CD8-positive, alpha-beta T cell (primary cell): ENCODE measurements at places on chromosomes 3 and 15. TPM values are rescaled to one million over a fixed set of nuclear protein-coding genes. Genes with fewer than 3 reads are reported as not detected.
A peak's percentile ranks its signal among the peaks of the same experiment; 100 is the strongest.

- no peak for DNase-seq
These were observed 743.7 kb upstream of the NECTIN3 start for GRCh38 chr3:110327870-110328269.

The C3orf70 gene
- total RNA-seq = not detected

The TLR9 gene
- not detected for total RNA-seq

DNA sequence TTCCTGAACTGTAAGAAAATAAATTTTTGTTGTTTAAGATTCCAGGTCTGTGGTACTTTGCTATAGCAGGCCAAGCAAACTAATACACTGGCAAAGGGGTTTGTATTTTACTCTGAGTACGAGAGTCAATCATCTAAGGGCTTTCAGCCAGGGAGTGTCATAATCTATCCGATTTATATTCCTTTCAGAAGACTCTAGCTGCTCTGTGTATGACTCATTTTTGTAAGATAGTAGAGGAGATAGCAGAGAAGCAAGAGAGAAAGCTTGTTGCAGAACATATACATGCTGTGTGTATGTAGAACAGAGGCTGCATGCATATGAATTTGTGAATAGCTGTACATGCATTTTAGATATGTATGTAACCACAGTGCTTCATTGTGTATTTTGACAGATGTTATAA lies 577.9 kb upstream of the EPHA6 start:
- DNase-seq = no peak

DNA sequence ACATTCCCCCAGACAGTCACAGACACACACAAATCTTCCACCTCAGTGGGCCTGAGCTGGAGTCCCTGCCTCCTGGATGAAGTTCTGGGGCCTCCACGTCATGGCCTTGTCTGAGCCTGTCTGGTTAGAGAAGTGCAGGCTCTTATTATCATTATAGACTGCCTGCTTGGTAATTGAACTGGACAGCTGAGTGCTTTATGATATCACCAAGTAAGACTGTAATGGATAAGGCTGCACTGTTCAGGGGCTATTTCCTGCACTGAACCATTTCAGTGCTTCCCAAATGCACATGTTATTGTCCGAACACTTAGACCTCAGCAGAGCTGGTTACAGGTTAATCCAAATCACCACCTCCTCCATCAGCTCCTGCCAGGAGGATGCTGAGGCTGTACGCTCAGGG lies 8.7 kb upstream of the ST6GAL1 start:
- no peak for DNase-seq

- no peak for DNase-seq
These were observed 119.2 kb upstream of the TP63 start for GRCh38 chr3:189512039-189512438.

The DHFR2 gene
- total RNA-seq = 1.4 TPM

- no peak for DNase-seq
These were observed 209.2 kb upstream of the CDIN1 start for GRCh38 chr15:36370051-36370730.

- DNase-seq = no peak
These were observed 111.2 kb downstream of the XXYLT1 start for GRCh38 chr3:195159814-195160165.

- DNase-seq = no peak
These were observed 9.5 kb downstream of the CA12 start for GRCh38 chr15:63372018-63372705.

The CPLX3 gene
- 0.19 TPM for total RNA-seq

DNA sequence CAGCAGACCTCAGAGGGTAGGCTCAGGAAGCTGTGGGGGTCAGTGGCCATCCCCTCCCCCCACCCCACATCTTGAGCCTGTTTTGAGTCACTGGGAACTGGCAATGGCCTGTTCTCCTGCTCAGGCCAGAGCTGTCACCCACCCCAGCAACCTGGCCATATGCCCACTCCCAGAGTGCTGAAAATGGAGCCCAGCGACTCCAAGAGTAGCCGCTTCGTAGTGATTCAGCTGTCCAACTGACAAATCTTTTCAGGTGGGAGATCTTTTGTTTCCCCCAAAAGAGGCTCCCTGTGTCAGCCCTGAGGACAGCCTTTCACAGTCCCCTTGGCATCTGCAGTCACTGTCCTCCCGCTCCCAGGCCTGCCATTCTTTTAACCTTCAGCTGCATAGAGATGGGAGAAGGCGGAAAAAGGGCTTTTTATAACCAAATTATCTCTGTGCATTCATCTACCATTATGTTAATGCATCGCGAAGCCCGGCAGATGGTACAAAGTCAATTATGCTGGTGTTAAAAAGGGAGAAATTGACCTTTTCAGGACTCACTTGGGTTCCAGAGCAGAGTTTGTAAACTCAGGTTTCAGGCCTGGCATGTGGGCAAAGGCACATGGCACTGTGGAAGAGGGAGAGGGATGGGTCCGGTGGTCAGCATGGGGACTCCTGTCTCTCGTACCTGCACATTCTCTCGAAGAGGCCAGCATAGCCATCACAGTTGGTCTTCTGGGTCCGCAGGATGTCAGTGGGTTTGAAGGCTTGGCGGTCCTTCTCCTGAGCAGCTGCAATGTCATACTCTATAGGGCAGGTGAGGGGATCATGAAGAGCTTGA lies 32.1 kb downstream of the KY start:
- no peak for DNase-seq

DNA sequence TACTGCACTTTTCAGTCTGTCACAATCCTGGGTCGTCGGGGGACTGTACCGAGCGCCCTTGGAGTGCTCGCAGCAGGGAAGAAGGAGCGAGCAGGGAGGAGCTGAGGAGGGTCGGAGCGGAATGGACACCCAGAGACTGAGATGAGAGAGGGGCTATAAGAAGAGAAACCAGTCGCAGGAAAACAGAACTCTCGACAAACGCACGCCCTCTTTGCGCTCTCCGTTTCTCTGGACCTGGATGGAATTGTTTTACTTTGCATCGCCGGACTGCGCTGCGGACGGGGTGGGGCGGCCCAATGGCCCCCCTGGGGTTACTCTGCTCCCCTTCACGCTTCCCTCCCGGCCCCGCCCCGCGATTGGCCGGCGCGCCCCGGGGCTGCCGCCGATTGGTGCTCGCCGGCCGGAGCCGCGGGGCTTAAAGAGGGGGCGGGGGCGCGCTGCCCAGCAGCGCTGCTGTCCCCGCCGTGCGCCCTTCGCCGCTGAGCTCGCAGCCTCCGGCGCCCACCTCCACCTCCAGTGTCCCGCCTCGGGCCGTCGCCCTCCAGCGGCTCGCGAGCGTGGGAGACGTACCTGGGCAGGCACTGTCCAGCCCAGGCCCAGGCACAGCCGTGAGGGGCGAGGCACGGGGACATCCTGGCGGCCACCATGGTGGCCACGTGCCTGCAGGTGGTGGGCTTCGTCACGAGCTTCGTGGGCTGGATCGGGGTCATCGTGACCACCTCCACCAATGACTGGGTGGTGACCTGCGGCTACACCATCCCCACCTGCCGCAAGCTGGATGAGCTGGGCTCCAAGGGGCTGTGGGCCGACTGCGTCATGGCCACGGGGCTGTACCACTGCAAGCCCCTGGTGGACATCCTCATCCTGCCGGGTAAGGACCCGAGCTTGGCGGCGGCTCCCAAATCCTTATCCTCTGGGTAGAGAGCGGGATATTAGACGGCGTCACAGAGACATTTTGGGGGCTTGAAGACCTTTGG lies at the start of gene CLDN11:
Gene CLDN11 (plus strand): TSS at position 447 of the 977 bp plus-strand sequence. CDS start 199 bp downstream, at position 646.
- no peak for DNase-seq

GRCh38 chr3:54146506-54147239 lies 24.3 kb downstream of the CACNA2D3 start:
- no peak for DNase-seq

DNA sequence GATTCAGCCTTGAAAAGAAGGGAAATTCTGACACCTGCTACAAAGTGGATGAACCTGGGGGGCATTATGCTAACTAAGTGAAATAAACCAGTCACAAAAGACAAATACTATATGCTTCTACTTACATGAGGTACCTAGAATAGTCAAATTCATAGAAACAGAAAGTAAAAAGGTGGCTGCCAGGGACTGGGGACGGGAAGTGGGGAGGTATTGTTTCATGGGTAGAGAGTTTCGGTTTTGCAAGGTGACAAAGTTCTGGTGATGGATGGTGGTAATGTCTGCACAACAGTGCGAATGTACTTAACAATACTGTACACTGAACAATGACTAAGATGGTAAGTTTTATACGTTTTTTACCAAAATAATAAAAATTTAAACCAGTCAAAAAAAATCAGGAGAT lies 4.8 kb downstream of the IDH2 start:
- DNase-seq = peak; percentile 66

DNA sequence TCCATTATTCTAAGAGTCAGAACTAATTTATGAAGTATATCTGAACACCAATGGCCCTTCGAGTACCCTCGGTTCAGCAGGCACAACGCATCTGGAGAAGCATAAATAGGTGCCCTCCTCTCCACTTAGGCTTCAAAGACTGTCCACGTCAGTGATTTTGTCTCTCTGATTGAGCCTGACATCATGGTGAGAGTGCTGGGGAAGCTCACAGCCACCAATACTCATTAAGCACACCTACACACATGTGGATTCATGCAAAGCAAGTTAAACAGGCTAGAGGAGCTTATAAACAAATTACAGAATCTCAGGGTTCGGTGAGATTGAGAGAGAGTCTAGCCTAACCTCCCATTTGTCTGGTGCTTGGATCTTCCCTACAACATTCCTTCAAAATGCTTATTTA lies 3.6 kb downstream of the CLDN1 start:
- no peak for DNase-seq

GRCh38 chr3:180036092-180036670 lies 556 bp downstream of the PEX5L start:
- DNase-seq = no peak

GRCh38 chr3:154615471-154615870 lies 185.5 kb upstream of the GPR149 start:
- no peak for DNase-seq

GRCh38 chr15:32099956-32100684 lies 69.8 kb downstream of the CHRNA7 start:
- DNase-seq = no peak

- DNase-seq = no peak
These were observed 50.2 kb downstream of the TGM4 start for GRCh38 chr3:44924457-44925084.

DNA sequence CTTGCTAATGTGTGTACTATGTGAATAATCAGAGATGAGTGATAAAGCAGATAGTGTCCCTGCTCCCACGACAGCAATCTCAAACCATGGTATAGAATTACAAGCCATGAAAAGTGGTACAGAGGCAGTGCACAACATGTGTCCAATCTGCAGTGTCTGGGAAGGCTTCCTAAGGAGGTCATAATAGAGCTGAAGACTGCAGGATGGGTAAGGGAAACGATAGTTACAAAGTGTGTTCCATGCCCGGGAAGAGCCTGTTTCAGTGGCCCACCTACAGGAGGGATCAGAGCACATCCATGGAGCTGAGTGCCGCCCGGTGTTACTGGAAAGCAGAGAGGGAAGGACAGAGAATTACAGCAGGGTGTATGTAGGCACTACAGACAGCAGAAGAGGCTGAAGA lies 48.9 kb downstream of the PAK2 start:
- DNase-seq = no peak

GRCh38 chr3:169564883-169565282 lies 98.6 kb downstream of the MECOM start:
- no peak for DNase-seq

DNA sequence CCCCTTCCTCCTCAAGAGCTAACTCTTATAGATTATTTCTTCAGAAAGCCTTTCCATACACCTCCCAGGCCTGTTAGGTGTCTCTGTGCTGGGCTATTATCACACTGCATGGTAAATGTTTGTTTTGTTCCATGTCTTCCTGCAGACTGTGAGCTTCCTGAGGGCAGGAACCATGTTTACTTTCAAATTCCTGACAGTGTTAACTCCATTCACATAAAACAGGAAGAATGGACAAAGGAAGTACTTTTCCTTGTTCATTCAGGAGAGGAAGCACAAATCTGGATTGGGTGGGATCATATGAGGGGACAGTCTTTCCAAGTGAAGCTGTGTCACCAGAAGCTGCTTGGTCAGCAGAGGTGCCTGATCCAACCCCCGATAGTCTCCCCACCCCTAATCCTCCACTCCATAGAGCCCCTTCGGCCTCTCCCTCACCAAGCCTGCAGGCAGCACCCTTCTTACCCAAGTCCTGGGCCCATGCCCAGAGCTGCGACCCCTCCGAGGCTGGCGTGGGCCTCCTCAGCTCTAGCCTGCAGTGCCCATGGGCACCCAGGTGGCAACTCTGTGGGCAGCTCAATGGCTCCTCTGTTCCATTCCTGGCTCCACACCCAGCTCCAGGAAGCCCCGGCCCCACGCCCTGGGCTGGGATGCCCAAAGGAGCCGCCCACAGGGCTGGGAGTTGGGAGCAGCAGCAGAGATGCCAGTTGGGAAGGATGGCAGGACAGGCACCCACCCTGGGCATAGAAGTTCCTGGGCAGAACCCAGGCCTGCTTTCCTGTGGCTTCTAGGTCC lies 6.9 kb downstream of the SHF start:
- DNase-seq = no peak

DNA sequence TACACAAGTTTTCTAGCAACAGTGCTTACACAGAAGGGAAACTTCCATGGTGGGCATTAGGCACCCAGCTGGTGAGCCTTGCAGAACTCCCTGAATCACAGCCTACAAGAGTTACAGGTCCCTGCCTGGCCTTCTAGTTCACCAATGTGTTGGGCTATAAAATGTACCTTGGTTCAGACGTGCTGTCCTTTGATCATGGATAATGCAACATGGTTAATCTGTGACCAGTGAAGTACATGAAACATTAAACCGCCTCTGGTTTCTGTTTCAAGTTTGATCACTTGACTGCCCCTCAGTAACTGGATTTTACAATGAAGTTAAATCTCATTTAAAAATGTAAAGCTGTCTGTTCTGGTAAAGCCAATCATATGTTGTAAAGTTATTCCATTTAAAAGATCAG lies 51.8 kb downstream of the FMN1 start:
- no peak for DNase-seq

DNA sequence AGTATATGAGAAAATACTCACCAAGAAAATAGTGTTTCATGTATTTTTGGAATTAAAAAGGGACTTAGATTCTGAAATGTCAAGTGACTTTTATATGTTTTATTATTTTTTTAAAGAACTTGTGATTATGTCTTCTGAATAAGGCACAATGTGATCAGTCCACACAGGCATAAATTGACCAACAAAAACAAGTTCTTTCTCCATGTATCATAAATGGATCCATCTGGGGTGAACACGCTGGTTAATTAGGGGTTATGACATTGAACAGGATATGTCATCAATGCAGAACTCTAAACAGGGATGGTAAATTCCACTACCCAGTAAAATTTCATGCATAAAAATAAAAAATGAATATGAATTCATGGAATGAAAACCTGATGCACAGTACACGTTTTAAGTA lies 31.3 kb upstream of the PIK3CA start:
- DNase-seq = no peak

GRCh38 chr3:53726643-53727042 lies 119.6 kb downstream of the CHDH start:
- no peak for DNase-seq

The TRAT1 gene
- 42.5 TPM for total RNA-seq
